ENCODE measurements at places on chromosomes 7 and 10.
A peak's percentile ranks its signal among the peaks of the same experiment; 100 is the strongest.

- no peak for DNase-seq
These were observed 55.3 kb downstream of the NCAPG2 start for GRCh38 chr7:158649279-158649678.

DNA sequence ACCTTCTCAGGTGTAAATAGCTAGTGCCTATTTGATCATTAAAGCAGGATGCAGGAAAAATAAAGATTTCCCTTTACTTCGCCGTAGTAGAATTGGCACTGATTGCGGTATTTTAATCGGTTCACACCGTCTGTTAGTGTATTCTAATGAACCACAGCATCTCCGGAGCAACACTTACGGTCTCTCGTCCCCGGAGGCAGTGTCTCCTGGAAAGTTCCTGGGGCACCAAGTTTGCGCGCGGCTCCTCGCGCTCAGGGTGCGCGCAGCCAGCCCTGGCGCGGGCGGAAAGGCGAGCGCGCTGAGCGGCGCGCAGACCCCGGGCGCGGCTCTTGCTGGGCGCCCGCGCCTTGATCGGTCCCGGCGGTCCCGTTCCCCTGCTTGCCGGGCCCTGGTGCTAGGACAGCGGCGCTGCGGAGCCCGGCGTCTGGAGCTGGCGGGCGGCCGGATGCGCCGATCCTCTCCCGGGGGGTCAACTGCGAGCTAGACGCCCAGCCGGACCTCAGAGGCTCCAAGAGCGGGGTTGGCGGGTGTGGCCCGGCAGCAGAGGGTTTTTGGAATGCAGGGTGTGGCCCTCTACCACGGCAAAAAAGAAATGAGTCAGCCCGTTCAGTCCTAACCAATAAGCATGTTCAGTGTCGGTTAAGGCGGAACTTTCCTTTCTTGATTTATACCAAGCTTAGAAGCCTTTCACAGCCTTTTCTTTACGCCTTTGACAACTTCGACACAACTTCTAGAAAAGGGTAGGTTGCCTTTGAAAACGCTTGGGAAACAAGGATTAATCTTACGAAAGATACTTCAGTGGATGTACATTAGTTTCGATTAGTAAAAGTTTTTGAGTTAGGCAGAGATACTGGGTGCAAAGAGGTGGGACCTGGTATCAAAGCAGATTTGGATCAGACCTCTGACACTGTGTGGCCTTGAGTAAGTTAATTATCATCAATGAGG lies 166.8 kb upstream of the ASAH2 start:
- DNase-seq = peak; percentile 69

DNA sequence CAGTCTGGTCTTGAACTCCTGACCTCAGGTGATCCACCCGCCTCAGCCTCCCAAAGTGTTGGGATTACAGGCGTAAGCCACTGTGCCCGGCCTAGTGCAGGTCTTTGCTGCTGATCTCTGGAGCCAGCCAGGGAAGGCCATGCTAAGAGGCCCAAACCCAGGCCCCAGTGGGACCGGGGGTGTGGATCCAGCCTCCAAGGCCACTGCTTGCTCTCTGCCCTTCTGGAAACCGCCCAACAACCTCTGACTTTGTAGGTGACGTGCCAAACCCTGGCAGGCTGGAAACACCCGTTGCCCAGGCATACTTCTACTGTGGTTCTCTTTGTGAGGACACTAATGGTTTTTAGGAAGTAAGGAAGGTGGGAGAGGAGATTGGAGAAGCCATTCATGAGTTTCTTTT lies 83.5 kb upstream of the GNA12 start:
- no peak for DNase-seq

- DNase-seq = no peak
These were observed 2.8 kb upstream of the PPP1R3C start for GRCh38 chr10:91635401-91636400.

DNA sequence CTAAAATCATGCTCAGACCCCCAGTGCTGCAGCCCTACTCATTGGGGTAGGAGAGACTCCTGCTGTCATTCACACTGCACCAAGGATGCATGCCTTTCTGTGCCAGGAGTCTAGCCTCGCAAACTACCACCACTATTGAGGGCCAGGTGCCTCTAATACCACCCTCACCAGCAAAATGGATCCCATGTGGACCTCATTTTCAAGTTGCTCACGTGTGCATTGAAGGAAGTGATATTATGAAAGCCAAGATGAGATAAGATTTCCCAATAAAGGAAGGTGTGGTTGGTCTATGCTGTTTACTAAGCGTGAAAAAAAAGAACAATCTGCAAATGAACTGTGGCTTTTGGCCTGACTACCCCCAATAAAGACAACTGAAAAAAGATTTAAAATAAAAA lies 7.2 kb upstream of the LAMTOR4 start:
- DNase-seq = no peak

DNA sequence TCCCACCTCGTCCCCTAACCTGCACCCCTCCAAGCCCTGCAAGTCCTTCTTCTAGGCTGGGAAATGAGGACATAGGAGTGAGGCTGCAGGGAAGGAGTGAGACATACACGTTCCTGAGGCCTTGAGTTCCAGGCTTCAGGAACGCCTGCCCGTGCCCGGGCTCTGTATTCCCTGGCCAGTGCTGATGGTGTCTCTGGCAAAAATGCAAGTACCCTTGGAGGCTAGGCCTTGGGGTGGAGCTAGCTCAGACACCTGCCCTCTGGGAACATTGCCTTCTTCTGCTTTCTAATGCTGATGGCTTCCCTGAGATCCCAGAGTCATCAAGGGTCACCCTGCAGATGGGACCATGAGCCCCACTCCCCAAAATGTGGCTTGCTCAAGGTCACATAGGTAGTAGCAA lies 76.0 kb downstream of the GRK5 start:
- DNase-seq = no peak

DNA sequence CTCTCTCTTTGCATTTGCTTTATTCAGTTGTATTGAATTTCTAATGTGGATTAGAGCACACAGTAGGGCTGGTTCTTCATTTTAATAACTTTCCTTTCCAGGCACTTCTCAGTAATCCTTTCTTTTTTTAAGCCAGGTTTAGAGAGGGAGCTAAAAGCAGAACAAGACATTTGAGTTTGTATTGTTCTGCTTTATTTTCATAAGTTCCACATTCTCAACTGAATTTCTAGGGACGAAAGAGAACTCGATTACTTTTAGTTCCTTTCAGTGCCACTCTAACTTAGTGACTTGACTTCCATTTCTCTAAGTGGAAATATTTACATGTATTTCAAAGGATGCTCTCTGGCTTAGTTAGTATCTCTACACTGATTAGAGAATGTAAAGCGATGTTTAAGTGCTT lies 145.6 kb downstream of the EXOC4 start:
- DNase-seq = no peak

DNA sequence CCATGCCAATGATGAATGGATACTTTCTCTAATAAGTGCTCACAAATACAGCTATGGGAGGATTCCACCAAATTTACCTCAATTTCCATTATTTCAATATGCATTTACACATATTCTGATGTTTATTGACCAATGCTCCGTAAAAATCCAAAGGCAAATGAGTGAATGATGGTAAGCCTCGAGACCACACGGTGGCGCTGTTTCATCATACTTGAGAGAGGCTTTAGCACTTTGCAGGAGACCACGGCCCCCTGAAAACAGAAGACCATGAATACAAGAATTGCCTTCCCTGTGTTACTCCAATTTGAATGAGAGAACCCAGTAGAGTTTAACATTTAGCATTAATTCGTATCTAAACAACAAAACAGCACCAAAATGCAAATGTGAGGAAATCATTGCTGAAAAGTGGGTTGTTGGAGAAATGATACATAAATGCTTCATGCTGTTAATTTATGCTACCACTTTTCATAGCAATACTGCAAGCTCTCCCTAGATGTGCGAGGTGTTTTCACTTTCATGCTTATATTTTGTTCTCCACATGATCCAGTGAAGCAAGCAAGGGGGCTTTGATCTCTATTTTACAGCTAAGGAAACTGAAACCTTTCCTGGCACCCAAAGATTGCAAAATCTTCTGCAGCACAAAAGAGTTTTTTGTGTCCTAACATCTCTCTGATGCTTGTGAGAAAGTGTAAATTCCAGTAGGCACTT lies 35.4 kb downstream of the TRIL start:
- DNase-seq = peak; percentile 65

GRCh38 chr10:71684356-71685173 lies 35.0 kb downstream of the C10orf105 start:
- no peak for DNase-seq

DNA sequence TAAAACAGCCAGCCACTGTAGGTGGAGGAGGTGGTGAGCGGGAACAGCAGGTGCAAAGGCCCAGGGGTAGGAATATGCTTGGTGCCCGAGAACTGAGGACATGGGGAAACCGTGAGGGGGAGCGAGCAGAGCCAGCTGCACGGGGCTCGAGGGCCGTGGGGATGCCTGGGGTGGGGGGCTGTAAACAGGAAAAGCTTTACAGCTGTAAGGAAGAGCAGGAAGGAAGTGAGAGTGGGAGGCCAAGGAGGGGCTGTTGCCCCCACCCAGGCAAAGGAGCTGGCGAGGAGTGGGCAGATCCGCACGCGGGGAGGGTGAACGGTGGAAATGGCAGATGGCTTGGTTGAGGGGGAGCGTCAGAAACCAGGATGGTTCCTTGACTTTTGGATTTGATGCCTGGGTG lies 34.4 kb downstream of the ZMIZ1 start:
- DNase-seq = no peak

DNA sequence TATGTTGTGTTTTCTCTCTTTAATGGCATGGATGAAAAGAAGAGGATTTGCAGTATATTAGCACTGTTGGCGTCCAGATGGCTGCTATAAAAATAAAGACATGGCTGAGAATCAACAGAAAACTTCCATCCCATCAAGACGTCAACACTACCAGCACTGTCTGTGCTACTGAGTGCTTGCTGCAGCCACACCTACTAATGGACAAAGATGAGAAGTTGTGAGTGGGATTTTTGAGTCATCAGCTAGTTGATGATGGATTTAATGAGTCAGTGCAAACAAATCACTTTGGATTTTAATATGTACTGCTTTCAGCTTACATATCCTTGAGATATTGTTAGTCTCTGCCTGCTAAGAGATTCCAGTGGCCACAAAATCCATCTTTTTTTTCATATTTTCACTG lies 631.0 kb upstream of the ANKRD30A start:
- DNase-seq = no peak

GRCh38 chr10:51950996-51951555 lies 251.7 kb upstream of the CSTF2T start:
- DNase-seq = no peak

DNA sequence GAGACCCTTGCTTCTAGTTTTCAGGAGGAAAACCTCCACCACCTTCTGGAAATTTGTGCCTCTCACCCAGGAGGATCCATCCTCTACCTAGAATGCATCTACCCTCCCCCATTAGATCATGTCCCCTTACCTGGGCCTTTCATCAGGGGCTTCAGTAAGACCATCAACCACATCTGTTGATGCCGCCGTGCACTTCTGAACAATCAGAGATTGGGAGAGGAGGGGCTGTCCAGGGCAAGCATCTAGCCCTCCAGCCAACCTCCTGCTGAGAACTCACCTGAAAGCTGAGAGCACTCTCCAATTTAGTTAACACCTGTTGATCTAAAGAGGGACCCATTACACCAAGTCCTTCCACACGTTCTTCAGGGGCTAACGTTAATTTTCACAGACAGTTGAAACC lies 57.6 kb upstream of the PIK3CG start:
- no peak for DNase-seq

GRCh38 chr7:39240864-39241263 lies 263.2 kb downstream of the POU6F2 start:
- DNase-seq = no peak

GRCh38 chr7:140390466-140391190 lies 7.7 kb downstream of the SLC37A3 start:
- DNase-seq = no peak

DNA sequence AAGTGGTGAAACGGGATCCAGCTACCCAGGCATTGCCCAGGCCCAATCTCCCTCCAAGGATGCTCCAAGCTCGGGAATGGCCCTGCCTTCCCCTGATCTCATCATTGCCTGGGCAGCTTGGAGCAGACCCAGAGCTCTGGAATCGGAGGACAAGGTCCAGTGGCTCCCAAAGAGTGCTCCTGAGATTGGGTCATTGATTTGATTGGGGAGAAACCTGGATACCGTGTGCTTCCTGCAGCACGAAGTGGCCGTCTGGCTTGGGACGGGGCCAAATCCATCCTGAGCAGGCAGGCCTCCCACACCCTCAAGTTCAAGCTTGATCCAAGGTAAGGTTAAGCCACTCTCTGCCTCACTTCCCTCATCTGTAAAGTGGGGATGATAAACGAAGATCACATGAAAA lies 69.9 kb downstream of the OAT start:
- DNase-seq = no peak

GRCh38 chr10:35341521-35341920 lies 5.2 kb downstream of the CCNY start:
- no peak for DNase-seq

GRCh38 chr7:132653366-132653930 lies 77.2 kb upstream of the PLXNA4 start:
- no peak for DNase-seq

DNA sequence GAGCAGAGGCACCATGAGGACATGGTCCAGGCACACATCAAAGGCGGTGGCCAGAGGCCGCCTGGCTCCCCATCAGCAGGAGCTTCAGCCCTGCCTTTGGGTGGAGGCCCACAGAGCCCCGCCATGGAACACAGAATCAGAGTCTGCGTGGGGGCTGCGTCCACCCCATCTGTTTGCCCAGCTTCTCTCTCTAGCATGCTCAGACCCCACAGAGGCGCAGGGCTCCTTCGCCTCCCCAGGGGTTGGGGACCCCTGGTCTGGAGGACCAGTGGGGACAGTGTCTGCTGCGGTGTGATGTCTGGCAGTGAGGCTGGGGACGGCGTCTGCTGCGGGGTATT lies 321.9 kb downstream of the PTPRN2 start:
- no peak for DNase-seq

- no peak for DNase-seq
These were observed 600 bp upstream of the LGI1 start for GRCh38 chr10:93757136-93757535.

DNA sequence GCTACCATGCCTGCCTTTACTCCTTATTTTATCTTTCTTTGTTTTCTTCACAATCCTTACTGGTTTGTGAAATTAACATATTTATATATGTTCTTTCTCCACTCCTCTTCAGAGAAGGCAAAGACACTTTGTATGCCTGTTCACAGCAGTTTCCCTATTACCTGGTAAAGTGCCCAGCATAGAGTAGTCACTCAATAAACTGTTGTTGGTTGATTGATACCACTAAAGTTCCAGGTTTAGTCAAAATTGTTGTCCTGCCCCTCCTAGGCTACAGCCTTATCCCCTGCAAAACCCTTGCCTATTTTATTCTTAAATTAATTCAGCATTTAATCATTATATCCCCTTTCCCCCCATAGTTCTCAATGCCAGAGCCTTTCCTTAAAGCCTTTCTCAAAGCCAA lies 76.1 kb downstream of the POLL start:
- no peak for DNase-seq

- no peak for DNase-seq
These were observed 107.8 kb downstream of the TBXAS1 start for GRCh38 chr7:139936760-139937310.

Data from activated T-cell treated with anti-CD3 and anti-CD28 coated beads, Interleukin-2, amount 50 U/mL, for 24 hours (primary cell).